ENCODE measurements at places on chromosomes 5 and 9.

DNA sequence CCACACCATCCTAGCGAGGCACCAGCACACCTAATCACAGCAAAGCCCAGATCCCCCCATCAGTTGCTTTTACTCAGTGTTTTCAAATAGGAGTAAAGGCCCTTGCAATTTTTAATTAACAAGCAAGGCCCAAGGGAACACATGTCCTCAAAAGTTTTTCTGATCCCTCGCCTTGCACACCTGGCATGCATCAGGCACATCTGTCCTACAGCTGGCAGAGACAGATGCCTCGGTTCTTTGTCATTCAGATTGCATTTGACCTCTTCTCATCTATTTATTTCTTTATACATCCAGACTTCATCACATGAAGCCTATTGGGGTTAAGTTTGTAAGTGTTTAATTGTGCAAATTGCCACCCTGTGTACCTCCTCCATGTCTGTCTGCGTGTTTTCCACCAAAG lies 241.4 kb downstream of the MARCHF11 start:
- no peak for DNase-seq

DNA sequence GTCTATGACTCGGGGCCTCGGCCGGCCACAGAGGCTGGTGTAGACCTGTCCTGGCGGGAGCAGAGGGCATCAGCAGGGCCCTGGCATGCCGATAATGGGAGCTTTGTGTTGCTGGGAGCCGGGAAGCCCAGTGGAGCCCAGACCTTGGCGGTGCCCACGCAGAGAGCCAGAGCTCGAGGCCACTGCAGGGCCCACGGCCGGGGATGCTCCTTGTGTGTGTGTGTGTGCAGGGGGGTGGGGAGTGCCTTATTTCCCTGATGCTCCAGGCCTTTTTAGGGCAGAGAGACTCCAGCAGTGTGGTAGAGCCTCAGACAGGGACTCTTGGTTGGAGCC lies 5.4 kb upstream of the SLC6A18 start:
- no peak for DNase-seq

DNA sequence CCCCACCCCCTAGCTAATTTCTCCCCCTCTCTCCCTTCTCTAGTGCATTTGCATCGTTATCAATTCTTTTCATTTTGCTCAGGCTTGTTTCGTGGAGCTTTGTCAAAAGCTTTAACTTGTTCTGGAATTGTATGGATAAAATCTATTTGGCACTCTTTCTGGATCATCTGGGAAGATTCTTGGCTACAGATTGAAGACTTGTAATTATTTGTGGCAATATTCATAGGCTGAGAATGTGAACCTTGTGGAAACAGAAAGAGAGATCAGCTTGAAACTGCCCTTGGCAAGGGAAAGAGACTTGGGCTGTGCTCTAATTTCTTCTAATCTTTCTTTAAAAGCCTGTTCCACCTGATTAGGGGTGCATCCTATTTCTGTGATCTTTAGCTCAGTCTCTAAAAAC lies 340.6 kb upstream of the DAB2 start:
- peak; percentile 50 for DNase-seq

- DNase-seq: peak; percentile 64
Measured at GRCh38 chr9:21656776-21657674, 145.4 kb upstream of the MTAP start.

- no peak for DNase-seq
Measured at GRCh38 chr9:127562279-127562796, 49.7 kb upstream of the STXBP1 start.

GRCh38 chr9:109064963-109065702 lies 51.8 kb upstream of the CTNNAL1 start:
- peak; percentile 41 for DNase-seq

DNA sequence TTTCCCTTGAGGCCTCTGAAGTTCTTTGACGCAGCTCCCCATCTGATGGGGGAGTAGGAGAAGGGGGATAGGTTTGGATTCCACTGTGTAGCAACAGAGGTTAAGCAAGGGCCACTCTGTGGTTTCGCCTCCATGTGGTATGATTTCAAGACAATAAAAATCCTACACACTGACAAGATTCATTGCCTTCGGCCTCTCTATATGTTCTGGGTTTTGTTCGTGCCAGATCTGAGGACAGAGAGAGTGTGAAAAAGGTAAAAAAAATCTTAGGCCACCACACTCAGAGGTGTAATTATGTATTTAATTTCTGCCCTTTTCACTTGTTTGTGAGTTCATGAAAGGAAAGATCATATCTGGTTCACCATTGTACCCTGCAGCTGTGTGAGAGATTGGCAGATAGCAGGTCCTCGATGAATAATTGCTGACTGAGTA lies 715.2 kb upstream of the ZNF608 start:
- no peak for DNase-seq

DNA sequence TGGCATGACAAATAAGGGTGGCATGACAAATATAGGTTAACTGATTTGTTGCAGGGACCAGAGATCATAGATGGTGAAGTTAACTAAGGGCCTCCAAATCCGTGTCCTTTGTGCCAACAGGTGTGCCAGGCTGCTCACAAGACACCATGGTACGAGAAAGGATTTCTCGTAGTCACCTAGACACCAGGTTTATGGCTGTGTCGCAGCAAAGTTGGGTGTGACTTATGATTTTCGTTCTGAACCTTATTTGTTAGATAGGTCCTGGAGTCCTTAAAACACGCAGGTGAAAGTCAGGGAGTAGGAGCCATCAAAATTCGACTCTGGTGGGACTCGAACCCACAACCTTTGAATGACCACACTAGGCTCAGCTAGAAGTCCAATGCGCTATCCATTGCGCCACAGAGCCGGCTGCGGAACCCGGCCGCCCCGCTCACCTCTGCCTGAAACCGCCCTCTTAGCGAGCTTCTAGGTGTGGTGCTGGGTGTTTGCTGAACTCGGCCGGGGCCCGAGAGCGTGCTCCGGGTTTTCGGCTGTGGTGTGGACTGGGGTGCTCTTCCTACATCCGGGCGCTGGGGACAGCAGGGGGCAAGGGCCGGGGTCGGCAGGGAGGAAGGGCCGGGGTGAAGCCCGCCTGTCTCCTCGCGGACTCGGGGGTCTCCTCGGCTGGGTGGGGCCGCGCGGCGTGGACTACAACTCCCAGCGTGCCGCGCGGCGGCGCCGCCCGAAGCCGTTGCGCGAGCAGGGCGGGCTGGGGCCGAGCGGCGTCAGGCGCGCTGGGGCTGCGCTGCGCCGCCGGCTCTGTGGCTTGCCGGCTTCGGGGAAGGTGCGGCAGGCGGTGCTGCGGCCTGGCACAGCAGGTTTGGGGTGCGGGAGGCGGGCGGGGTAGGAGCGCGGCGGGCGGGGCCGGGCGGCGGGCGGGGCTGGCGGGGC lies at the start of gene SLC27A4:
TSS of gene SLC27A4 (plus strand) at position 767 of the 930 bp plus-strand sequence. CDS start 2,606 bp downstream, outside the sequence.
- peak; percentile 95 for DNase-seq

DNA sequence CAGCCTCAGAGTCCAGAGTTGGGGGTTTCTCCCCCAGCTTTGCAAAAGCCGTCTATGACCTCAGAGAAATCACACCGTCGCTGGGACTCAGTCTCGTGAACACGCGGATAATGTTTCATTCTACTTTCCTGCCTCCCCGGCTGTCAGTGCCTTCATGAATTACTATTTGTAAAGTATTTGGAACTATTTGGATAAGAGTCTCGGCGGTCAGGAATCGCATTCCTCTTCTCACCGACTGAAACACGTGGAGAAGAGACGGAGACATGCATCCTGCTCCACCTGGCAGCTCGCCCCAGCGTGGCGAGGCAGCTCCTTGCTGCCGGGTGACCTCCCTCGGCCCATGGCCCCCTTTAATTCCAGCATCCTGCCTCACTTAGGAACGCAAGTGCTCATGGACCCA lies 23.9 kb downstream of the IRX2 start:
- DNase-seq: no peak

DNA sequence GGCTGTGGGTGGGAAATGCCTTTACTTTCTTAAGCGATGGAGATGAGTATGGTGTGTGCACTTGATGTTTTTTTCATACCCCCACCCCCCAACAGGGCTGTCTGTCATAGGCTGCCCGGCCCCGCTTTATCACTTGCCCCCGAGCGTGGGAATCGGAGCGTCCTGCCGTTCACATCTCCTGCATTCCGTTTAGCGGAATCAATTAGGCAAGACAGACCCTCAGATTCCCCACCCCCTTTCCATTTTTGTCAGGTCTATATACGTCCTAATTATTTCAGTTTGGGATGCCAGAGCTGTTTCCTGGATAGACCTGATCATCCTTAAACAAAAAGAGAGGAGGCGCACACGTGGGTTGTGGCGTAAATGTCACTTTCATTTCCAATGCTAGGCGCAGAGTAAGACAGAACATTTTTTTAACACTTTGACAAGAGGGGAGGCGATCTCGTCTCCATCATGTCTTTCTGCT lies 217.2 kb downstream of the MEF2C start:
- DNase-seq: no peak

DNA sequence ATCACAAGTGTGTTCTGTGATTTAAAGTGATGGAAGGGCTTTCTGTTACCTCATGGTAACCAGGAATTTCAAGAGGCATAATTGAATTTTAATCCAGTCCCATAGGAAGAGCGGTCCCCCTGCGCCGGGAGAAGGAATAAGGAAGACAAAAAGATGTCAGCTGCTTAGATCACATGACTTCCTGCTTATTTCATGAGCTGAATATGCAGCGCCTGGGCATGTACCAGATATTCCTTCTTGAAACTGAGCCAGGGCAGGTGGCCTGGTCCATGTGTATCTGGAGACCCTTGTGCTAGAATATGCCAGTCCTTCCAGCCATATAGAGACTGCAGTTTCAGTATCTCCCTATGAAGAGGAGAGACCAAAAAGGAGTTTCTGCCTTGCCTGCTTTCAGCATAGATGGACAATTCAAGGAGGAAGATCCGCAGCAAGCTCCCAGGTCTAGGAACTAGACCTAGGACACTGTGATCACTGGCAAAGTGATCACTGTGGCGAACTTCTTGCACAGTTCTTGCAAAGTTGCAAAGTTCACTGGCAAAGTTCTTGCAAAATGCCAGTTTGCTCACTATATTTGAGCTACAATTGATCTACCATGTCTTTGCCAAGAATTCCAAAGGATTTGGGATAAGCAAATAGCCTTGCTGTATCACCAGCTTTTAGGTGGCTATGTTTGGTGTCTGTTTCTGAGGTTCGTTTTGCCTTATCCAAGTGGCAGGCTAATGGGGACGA lies 102.9 kb upstream of the PHYKPL start:
- no peak for DNase-seq

DNA sequence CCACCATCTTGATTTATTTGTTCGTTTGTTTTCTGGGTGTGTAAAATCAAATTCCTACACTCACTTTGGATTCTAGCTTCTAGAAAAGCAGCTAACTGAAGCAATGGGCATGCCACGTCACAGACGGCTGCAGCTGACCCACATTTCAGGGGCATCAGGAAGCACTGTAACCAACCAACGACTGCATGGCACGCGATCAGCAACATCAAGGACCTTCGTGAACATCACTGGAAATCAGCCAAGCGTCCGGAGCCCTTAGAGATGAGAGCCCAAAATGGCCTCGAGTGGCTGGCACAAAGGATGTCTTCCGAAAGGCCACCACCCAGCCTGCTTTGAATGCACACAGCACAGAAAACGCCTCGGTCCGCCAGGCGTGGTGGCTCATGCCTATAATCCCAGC lies 191.1 kb downstream of the OLFM1 start:
- DNase-seq: no peak

DNA sequence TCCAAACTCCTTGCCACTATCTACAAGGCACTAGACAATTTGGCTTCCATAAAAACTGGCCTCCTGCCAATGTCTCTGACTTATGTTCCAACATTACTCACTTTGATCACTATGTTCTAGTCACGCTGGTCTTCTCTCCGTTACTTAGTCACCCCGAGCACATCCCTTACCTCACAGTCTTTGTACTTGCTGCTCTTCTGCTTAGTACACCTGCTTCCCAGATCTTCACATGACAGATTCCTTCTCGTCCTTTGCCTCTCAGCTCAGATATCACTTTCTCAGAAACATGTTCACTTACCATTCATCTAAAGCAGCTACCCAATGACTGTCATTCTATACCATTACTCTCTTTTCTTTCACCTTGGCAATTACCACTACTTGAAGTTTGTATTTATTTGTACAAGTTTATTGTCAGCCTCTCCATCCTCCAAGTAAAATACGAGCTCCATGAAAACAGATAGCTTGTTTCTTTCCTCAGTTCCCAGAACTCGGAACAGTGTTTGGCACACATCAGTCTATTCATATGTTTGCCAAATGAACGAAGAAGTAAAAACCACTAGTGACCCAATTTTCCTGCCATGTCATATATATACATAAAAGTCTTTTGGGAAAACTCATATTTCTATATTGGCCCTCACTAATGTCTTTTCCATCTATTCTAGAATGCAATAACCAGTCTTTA lies 5.9 kb upstream of the SLC22A5 start:
- DNase-seq: peak; percentile 61

GRCh38 chr9:133657120-133657661 lies 21.0 kb downstream of the DBH start:
- no peak for DNase-seq

GRCh38 chr5:78019744-78020143 lies 243.6 kb upstream of the TBCA start:
- DNase-seq: no peak

DNA sequence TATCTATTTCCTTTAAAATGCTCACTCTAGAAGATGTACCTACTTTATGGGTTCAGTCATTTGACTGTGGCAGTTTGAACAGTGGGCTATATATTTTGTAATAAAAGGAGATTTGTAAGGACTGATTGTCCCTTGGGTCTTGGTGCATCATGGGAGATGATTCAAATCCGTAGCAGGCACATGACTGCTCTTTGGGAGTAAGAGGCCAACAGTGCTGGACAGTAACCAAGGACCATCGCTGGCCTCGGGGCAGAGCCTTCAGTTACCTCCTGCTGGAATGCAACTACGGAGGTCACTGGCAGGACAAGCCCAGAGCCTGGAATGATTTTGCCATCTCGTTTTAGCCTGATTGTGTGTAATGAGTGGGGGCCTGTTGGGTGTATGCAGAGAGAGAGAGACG lies 7.0 kb upstream of the MAMDC2 start:
- DNase-seq: no peak

DNA sequence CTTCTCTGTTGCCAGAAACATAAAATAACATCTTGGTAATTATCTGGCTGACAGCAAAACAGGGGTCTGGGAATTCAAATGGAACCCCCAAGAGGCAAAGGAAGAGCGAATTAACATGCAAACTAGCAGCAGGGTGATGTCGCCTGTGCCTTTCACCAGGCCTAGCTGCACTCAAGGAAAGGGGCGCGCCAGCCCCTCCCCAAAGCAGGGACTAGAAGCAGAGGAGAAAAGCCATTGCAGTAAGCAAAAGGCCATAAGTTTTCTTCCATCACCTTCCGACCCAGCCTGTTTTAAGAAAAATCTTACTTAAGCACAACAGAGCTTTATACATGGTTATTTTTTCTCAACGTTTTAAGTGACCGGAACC lies 539 bp downstream of the POC5 start:
- DNase-seq: peak; percentile 9

GRCh38 chr5:177967221-177967887 lies 28.7 kb downstream of the PROP1 start:
- no peak for DNase-seq

GRCh38 chr5:115946655-115947054 lies 15.6 kb upstream of the LVRN start:
- DNase-seq: peak; percentile 24

GRCh38 chr5:177035976-177036375 lies 13.5 kb downstream of the ZNF346 start:
- peak; percentile 16 for DNase-seq

- no peak for DNase-seq
Measured at GRCh38 chr5:133778636-133779035, 166.3 kb upstream of the FSTL4 start.

GRCh38 chr5:177479774-177480173 lies 6.3 kb upstream of the DBN1 start:
- DNase-seq: no peak

Measured in GM03348 (cell line).